ENCODE measurements at places on chromosomes 13 and 19. TPM values are rescaled to one million over a fixed set of nuclear protein-coding genes. Genes with fewer than 3 reads are reported as not detected.

DNA sequence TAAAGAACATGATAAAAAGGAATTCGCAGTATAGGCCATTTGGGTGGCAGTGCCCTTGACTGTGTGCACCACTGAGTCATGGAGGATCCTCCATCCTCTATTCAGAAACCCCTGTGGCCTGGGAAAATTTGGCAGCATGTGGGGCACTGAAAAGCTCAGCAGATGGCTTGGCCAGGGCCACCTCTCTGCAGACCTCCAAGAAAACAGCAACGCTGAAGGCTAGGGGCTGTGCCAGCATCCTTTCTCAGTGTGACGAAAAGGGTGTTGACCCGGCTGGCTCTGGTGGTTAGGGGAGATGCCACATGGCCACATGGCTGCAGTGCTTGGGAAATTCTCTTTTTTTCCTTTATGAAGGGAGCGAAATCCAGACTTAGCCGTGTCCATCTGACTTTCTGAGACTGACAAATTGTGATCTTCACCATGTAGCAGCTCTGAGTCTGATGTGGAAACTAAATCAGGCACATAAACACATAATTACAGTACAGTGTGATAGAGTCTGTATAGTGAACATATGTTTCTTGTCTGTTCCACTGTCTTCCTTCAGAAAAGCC is 178.0 kb downstream of the KCTD12 start:
- no peak for DNase-seq

GRCh38 chr19:47158879-47159503 is 28.4 kb downstream of the SAE1 start:
- DNase-seq, result no peak

- no peak for DNase-seq
Observed at GRCh38 chr13:94999871-95000270, 287.5 kb upstream of the SOX21 start.

Gene PRR19
- total RNA-seq, result not detected

DNA sequence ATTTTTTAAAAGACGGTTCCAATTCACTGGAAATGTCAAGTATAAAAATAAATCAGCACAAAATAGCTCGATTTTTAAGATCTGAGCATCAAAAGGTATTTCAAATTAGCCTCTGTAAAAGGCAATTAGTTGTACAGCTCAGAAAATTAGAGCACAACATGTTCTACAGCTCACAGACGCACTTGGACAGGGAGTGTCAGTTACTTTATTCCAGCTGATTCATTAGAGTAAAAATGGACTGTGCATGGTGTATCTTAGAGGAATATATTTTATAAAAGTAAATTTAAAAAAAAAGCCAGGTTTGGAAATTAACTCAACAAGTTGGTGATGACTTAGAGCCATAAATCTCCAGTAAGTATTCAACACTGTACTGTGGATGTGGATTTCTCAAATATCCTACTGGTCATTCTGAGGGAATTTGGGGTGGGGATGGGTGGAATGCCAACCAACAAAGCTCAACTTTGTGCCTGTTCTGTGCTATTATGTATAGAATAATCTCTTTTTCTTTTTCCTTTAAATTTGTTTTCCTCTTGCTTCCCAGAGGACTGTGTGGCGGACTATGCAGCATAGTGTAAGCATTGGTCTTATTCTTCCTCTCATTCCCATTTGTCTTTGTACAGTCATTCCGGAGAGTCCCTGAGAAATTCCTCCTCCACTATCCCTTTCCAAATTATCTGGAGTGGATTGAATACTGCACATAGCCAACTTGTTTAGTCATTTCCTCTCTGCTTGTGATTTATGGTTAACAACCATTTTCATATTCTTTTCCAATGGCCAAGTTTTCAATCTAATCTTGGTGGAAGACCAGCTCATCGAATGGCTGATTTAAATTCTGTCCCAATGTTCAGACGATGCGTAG is 169.3 kb downstream of the DCT start:
- DNase-seq, result no peak

Gene ZNF579
- 5.1 TPM for total RNA-seq

DNA sequence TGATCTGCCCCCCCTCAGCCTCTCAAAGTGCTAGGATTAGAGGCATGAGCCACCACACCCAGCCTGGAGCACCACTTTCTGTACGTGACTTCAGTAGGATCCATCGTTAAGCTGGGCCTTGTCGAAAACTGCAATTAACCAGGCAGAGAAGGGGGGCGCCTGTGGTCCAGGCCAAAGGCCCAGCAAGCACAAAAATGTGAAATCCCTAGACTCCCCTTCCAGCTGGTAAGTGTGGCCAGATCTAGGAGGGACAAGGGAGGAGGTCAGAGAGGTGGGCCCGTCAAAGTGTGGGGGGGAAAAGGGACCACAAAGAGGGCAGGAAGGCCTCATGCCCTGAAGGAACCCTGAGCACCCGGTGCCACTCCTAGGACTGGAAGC is 13.8 kb downstream of the DDX39A start:
- peak; percentile 37 for DNase-seq
